GM23338 (cell line): ENCODE measurements at places on chromosomes 4 and X. TPM values are rescaled to one million over a fixed set of nuclear protein-coding genes. Genes with fewer than 3 reads are reported as not detected.

The NAP1L2 gene
- 16.2 and 24.0 TPM in 2 replicates for total RNA-seq

The ZXDB gene
- 15.5 and 16.1 TPM in 2 replicates for total RNA-seq

The NALF2 gene
- 8.0 and 10.5 TPM in 2 replicates for total RNA-seq

The FGA gene
- not detected in 2 replicates for total RNA-seq

The BEX2 gene
- 37.5 and 49.8 TPM in 2 replicates for total RNA-seq

The FGF16 gene
- total RNA-seq, result 2.3 and 4.0 TPM in 2 replicates

The COL4A6 gene
- 11.1 and 15.2 TPM in 2 replicates for total RNA-seq

The TRIM75 gene
- not detected in 2 replicates for total RNA-seq

The ALAS2 gene
- total RNA-seq, result 0.50 TPM in 1 of 2 replicates, not detected in the other

The VEGFD gene
- total RNA-seq, result not detected in 2 replicates
